Activated T-helper 1 cell treated with anti-CD3 and anti-CD28 coated beads, Interleukin-2, amount 50 U/mL, for 16 hours (primary cell): ENCODE measurements at places on chromosomes 13 and 19.

DNA sequence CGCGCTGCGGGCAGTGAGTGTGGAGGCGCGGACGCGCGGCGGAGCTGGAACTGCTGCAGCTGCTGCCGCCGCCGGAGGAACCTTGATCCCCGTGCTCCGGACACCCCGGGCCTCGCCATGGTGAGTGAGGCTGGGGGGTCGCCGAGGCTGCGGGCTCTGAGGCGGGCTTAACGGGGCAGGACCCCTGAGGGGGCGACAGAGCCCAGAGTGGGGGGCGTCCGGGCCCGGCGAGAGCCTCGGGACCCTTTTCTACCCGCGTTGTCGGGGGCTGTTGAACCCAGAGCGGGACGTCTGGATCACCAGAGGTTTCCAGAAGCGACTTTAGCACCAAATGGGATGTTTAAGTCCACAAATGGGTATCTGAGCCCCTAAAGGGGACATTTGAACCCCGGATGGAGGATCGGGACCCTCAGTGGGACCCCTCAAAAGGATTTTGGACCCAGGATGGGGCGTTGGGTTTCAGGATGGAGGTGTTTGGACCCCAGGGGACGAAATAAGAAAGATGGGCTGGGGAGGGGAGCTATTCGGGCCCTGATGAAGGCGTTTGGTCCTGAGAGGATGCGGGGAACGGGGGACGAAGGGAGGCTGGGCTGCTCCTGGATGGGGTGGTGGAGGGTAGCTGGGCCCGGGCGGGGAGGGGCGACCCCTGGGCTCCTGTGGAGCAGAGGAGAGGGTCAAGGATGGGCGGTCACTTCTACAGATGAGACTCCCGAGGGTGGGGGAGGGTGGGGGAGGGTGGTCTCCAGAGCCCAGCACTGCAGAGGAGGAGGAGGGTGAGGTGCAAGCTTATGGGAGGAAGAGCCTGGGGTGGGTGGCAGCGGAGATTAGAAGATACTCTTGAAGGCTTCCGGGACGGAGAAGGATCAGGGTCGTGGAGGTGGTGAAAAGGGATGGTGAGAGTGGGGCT, at the start of gene CALM3:
Gene CALM3, plus strand, starts transcription at position 13 of the 907 bp plus-strand sequence. Its CDS starts 105 bp downstream, at position 118.
- DNase-seq, result no peak

- DNase-seq, result no peak
Observed at GRCh38 chr19:43481701-43482100, 16.3 kb upstream of the LYPD3 start.

GRCh38 chr13:35468195-35468594, 8.3 kb downstream of the MAB21L1 start:
- DNase-seq, result no peak

DNA sequence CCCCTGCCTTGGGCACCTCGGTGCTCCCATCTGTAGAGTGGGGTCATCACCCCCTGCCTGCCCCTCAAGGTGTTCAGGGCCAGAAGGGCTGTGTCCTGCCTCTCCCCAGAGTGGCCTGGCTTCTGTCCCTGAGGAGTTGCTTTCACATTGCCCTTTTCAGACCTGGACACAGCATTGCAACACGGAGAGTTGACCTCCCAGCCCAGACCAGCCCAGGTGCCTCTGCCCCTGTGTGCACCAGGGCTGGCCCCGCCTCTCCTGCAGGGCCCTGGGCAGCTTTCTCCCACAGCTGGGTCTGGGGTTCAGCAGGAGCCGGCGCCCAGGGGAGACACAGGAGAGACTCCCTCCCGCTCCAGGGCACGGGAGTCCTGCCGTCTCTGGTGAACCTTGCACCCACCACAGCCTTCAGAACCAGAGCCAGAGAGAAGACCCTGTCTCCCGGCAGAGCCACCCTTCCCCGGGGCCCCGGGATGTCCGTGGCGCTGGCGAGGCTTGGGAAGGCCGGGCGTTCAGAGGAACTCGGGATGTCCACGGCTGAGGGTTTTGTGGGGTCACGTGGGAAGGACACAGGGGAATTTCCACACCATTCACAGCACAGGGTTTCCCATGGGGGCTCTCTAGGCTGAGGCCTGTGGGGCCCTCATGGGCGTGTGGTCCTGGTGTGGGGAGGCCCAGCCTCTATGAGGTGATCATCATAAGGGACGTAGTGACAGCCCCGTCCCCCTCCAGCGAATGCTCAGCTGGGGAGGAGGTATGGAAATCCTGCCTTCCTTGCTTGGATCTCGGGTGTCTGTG, 23.2 kb downstream of the C13orf46 start:
- no peak for DNase-seq

DNA sequence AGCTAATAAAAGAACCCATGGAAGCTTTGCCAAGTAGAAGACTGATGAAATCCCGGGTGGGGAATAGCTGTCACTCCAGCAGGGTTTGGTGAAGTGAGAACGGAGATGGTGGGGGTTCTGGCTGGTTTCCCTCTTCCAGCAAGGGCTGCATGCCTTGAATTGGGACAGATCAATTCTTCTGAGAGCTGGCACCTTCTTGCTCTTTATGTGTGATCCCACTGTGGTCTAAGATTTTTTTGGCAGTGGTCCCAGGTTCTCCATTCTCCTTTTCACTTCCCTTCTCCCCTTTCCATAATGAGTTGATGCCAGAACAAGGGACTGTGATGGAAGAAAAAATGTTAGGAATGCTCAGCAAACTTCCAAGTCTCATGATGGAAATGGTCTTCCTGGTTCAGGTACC, 50.0 kb downstream of the TNFSF11 start:
- no peak for DNase-seq

DNA sequence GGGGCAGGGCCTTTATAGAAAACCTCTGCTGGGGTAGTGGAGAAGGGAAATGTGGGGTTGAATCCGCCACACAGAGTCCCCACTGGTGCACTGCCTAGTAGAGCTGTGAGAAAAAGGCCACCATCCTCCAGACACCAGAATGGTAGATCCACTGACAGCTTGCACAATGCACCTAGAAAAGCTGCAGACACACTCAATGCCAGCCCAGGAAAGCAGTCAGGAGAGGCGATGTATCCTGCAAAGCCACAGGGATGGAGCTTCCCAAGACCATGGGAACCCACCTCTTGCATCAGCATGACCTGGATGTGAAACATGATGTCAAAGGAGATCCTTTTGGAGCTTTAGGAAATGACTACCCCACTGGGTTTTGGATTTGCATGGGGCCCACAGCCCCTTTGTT, 958.0 kb upstream of the MIR17HG start:
- DNase-seq, result no peak
